Central memory CD8-positive, alpha-beta T cell (primary cell): ENCODE measurements at places on chromosomes 3 and 15.

DNA sequence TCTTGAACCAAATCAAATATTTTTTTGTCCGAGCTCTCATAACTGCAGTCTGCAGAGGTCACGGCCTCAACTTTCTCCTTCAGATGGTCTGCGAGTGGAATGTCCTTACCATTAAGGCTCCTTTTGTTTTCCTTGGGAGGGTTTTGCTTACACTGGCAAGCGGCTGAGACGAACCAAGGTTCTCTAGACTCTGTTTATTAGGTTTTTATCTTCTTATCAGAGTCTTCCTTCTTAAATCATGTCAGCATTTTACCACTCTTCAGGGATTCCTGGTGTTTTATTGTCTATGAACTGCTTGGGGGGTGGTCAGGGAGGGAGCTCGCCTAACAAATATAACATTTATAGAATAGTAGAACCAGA is 773.7 kb upstream of the NR2F2 start:
- DNase-seq: no peak

GRCh38 chr3:31407665-31408064 is 125.1 kb upstream of the STT3B start:
- no peak for DNase-seq

- DNase-seq: no peak
Observed at GRCh38 chr3:128343287-128344051, 123.2 kb downstream of the DNAJB8 start.

DNA sequence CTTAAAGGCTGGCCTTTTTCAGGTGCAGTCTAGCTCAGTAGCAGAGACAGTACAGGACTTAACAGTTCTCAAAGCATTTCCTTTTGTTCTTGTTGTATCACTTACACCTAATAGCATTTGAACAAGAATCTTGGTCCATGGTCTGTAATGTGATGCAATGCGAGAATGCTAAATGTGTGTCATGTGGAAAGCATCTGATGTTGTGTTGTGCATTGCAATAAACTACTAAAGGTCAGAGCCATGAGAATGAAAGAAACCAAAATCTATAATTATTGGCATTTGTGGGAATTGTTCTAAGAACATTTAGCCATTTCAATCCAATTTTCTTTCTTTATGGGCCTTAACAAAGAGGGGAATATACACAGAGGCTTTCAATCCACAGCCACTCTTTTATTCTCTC is 324.5 kb upstream of the ROBO2 start:
- DNase-seq: no peak

DNA sequence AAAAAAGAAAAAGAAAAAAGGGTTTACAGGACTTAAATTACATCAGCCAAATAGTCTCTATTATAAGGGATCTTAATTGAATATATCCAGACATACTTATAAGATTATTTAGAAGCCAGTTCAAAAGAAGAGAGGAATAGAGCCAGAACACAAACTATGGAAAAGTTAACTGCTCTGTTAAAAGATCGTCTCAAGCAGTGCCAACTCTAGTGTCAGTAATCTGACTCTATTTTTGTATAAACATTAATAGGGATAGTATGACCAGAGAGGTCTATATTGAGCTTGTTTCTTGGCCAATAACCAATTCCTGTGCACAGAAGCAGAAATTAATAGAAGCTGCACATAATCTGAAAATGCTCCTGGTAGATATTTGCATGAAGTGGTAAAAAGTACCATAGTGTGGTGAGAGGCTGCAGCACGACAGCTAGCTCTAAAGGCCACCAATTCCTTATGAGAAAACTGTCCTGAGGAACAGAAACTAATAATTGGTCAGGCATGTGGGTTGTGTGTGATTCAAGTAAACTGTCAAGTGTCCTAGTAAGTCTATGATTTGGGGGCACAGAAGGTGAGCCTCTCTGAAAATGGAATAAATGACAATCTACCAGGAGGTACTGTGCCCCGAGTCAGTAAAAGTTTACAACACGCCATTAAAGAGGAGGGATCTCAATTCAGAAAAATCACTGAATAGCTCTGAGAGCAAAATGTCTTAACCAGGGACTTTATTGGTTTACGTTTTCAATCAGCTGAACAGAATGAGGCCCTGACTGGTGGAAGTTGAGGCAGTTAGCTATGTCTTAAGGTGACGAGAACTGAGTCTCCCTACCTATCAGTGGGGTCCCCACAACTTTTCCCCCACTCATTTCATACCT is 51.5 kb upstream of the NANOGP8 start:
- no peak for DNase-seq

GRCh38 chr3:159685801-159686200 is 302.8 kb upstream of the IL12A start:
- DNase-seq: no peak

GRCh38 chr3:73637042-73637441 is 12.3 kb upstream of the PDZRN3 start:
- no peak for DNase-seq

DNA sequence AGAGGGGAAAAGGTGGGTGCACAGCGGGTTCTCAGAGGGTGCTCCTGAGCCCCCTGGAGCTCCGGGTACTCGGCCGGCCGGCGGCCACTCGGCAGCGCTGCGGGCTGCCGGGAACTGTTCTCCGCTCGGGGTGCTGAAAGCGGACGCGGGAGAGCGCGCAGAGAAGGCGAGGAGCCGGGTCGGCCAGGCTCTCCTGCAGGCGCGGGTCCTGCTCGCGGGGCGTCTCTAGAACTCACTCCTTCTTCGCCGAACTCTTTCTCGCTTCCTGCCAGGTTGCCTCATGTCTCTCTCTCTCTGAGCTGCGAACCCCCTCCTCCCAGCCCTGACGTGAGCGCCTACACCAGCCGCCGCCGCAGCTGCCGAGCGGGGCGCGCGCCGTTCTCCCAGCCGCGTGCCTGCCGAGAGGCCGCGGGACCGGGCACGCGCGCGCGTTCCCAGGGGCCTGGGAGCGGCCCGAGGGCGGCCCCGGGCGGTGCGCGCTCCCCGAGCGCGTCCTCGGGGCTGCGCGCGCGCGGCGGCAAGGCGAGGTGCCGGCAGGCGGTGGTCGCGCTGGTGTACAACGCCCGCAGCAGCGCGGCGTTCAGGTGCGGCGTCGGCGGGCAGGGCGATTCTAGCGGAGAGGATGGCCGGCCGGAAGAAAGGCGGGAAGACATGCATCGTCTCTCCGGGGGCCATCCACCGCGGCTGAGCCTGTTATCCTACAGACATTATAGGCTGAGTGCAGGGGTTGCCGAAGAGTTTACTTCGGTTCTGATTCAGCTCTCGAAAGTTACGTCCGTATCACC is at the start of gene PEX5L:
Gene PEX5L, minus strand, starts transcription at position 267 of the 785 bp plus-strand sequence. CDS start 338 bp downstream, outside the sequence.
- DNase-seq: no peak

DNA sequence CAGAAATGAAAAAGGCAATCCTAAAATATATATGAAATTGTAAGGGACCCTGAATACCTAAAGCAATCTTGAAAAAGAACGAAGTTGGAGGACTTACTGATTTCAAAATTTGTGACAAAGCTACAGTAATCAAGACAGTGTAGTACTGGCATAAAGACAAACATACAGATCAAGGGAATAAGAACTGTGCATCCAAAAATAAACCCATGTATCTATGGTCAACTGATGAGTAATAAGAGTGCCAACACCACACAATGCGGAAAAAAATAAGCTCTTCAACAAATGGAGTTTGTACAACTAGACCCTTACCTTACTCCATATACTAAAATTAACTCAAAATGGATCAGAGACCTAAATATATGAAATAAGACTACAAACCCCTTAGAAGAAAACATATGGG is 29.6 kb downstream of the GSK3B start:
- no peak for DNase-seq

- no peak for DNase-seq
Observed at GRCh38 chr3:25069970-25070369, 358.1 kb upstream of the RARB start.

DNA sequence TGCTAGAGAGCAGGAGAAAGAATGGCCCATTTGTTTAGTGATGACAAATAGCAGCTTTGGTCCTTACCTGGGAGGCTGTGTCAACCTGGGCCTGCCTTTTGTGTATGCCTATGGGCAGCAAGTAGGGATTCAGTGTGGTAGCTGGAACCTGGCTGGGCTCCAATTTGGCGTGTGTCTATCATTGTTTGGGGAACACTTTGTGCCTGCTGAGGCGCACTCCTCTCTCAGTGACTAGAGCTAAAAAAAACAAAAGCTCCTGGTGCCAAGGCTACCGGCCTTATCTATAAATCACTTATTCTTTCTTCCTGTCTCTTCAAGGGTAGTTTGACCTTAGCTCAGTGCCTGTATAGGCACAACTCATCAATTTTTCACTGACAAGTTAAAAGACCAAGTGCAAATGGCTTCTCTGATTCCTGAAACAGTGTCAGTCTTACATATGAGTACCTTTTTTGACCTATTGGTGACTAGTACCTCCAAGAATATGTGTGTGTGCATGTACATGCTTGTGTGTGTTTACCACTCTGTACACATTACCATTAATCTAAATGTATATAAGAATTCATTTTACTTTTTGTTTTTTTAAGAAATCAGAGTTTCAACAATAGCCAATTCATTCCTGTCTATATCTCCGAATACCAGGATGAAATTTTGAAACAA is 54.6 kb downstream of the GMNC start:
- no peak for DNase-seq

DNA sequence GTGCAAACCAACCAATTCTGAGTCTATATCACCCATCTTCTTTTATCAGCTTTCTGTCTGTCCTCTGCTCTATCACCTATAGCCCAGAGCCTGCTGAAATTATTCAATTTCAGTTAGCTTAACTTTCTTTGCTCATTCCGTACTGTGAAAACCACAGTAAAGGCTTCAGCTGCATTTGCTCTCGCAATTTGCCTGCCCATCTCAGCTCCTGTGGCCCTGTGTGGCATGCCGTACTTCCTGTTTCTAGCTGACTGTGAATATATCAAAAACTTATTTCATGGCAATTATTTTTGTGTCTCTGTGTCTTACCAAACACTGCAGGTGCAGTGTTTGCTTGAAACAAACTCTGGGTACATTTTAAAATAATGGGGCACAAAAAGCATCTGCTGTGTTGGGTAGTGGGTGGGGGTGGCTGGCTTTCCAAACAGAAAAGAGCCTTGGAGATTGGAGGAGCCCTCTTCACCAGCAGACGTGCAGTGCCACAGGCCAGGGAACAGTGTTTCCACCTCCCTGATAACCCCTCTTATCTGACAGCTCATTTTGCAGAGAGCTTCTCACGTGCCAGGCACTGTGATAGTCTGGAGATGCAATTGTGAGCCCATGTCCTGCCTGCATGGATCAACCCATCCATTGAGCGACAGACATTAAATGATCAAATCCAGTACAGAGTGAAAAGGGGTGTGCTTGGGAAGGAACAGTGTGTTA is 45.2 kb downstream of the GASK1A start:
- DNase-seq: no peak

DNA sequence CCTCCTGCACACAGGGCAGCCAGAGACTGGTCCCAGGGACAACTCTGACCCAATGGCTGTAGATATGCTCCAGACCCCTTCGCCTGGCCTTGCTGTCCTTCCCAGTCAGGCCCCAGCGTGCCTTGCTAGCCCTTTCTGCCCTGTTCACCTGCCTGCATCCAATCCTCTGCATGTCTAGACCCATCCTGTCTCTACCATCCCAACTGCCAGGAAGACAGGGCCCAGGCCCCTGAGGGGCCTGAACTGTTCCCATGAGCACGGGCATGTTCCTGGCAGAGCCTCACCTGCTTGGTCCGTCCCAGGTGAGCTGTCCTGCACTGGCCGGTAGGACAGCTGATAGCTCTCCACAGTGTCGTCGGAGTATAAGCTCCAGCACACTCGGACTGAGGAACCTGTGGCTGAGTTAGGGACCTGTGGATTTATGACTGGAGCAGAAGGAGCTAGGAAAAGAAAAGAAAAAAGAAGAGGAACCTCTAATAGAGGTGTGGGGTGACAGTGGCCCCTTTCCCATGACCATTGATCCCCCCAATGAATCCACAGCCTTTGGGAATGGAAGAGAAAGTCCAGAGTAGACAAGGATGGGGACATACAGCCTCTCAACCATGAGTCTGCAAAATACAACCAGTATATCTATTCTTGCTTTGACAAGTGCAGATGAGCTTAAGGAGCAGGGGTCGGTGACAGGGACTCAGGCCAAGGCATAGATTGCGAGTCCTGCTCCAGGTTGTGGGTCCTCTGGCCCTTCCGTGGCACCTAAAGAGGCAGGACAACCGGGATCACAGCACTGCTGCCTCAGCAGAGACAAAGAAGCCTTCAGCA is 33.9 kb downstream of the FSD2 start:
- DNase-seq: no peak

DNA sequence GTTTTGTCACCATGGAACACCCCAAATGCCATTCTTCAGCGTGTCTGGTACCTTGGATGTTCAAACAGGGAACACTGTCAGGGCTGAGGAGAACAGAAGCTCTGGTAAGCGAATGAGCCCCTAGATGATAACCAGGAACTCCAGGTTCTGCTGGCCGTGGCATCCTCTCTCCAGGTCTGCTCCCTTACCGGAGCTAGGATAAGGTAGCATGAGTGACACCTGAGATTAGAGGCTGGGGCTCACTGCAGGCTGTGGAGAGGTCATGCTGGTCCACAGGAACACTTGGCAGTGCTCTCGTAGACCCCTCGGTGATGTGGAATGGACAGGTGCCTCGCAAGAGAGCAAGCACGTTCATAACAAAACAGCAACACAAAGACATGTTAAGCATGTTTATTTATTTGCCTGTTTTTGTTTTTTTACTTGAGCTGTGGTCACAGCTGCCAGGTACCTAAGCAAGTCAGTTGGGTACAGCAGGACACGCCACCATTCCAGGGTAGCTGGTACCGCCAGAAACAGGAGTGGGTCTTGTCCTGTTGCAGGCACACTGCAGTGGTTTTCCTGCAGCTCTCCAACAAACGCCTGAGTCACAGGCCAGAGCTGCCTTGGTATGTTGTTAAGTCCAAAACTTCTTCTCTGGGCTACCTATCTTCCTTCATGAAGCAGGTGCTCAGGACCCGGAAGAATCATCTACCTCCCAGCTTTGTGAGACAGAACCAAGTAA is 4.6 kb downstream of the RBM15B start:
- DNase-seq: no peak

DNA sequence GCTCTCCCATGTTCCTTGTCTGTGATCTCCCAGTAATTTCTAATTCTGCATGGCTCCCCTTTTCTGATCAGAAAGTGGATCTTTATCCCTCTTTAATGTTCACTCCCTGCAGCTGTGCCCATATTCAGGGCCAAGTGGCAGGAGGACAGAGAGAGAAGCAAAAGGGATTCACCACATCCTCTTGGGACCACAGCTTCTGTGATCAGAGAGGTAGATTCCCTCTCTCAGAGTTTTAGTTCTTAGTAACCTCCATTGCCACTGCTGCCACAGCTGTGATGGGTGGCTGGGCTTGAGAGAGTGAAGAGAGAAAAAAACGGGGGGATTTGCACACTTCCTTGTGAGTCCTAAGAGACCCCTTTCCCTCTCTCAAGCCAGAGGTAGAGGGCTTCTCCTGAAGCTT is 49.2 kb downstream of the GLCE start:
- DNase-seq: no peak

DNA sequence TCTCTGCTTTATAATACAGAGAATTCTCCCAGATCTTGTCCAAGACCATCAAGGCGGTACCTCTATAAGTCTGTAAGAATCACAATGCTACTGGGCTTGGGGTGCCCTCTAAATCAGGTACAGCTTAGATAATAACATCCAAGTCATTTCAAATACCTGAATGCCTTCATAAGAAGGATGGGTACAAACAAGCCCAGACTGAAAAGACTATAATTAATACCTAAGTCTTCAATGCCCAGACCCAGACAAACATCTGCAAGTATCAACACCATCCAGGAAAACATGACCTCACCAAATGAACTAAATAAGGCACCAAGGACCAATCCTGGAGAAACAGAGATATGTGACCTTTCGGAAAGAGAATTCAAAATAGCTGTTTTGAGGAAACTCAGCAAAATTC is 65.9 kb downstream of the ZMAT3 start:
- no peak for DNase-seq
